GM12878 (cell line): ENCODE measurements at places on chromosomes 3 and 15.

GRCh38 chr3:155640098-155640497 is 104.8 kb downstream of the PLCH1 start:
- DNase-seq = no peak

GRCh38 chr3:67706934-67707333 is 52.5 kb upstream of the SUCLG2 start:
- no peak for DNase-seq

DNA sequence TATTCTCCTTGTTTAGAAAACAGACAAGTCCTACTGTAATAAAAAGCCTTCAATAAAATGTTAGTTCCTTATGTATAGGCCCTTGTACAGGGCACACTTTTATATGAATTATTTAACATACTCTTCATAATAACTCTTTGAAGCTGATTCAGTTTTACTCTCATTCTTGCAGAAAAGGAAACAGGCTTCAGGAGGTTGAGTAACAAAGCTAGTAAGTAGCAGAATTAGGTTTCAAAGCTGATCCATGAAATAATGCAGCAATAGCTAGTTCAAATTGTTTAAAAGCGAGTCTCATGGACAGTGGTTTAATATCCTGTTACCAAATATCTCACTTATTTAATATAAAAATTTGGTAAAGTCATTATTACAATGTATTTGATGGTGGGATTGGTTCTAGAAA is 25.0 kb downstream of the TCF12 start:
- no peak for DNase-seq

DNA sequence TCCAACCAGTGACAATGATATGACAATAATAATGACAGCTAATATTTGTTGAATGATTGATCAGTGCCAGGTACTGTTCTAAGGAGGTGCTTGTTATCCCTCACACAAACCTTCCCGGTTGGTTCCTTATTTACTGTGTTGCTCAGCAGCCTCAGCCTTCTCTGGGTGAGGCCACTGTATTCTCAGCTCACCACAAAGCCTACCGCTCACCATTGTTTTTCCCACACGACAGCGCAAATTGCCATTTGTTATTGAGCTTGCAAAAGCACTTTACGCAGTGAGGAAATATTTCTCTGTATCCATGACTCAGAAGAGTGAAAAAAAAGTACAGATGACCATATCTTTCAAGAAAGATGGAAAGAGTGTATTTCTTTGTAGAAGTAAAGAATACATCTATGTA is 49.5 kb upstream of the PDZRN3 start:
- DNase-seq = no peak

GRCh38 chr15:77412972-77413698 is 6.8 kb downstream of the PEAK1 start:
- DNase-seq = no peak

- DNase-seq = no peak
Measured at GRCh38 chr3:123698813-123699212, 114.0 kb upstream of the HACD2 start.

DNA sequence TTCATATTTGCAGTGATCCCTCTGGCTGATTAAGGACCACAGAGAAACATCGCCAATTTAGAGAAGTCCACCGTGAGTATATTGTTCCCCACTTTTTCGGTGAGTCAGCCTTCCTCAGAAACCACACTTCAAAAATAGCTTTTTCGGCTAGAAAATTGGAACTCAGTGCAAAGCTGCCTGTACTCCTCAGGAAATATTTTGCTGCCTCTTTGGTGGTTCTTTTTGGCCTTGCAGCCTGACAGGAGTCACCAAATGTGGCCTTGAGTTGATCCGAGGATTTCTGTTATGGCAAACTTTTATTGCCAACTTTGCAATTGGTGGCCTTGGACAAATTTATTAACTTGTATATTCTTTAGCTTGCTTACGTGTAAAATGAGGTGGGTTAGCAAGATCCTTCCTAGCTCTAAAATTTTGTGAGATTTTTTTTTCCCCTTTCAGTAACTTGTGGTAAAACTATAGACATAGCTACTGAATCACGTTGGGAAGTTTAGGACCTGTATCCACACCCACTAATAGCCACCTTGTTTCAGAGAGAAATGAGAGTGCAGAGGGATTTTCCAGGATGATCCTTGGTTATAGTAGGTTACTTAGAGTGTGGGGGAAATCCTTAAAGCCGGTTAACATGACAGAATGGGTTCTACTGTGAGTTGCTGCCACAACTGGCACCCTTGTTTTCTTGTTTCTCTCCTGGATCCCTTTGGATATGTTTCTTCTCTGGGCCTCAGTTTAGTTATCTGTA is 9.9 kb downstream of the ARL6IP5 start:
- DNase-seq = no peak
